Stimulated activated CD4-positive, alpha-beta T cell treated with anti-CD3 and anti-CD28 coated beads, Interleukin-2, amount 100 ng/mL, for 24 hours (primary cell): ENCODE measurements at places on chromosomes 5 and 9.

GRCh38 chr5:115295777-115296123 is 704 bp downstream of the CCDC112 start:
- no peak for DNase-seq

DNA sequence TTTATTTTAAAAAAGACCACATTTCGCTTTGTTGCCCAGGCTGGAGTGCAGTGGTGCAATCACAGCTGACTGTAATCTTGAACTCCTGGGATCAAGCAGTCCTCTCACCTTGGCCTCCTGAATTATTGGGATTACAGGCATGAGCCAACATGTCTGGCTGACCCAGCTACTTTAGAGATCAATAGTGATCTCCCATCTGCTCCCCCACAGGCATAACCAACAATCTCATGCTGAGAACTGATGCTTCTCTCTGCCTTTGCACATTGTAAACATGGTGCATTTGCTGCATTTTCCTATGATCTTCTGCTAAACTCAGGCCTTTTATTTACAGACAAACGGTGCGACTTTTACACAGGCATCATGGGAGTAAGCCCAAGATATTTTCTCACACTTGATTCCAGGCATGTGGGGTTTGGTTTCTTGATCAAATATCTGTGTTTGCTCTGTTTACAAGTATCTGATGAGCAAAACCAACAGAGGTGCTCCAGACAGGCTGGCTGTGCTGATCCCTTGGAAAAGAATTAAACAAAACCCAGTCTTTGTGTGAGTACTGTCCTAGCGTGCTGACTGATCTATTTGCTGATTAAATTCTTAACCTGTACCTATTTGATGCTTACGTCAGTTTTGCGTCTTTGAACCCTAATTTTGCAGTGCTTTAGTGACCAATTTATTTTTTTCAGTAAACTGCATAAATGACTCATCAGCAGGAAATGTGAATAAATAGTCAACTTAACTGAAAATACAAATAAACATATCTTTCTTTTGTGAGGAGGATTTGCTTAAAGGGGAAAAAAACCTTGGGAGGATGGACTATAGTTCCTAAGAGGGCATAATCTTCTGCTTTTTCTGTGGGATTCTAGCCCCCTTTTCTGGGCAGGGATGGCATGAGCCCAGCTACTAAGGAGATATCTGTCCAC is 191.7 kb upstream of the NR3C1 start:
- no peak for DNase-seq

GRCh38 chr5:56251440-56251839 is 18.3 kb upstream of the ANKRD55 start:
- no peak for DNase-seq

DNA sequence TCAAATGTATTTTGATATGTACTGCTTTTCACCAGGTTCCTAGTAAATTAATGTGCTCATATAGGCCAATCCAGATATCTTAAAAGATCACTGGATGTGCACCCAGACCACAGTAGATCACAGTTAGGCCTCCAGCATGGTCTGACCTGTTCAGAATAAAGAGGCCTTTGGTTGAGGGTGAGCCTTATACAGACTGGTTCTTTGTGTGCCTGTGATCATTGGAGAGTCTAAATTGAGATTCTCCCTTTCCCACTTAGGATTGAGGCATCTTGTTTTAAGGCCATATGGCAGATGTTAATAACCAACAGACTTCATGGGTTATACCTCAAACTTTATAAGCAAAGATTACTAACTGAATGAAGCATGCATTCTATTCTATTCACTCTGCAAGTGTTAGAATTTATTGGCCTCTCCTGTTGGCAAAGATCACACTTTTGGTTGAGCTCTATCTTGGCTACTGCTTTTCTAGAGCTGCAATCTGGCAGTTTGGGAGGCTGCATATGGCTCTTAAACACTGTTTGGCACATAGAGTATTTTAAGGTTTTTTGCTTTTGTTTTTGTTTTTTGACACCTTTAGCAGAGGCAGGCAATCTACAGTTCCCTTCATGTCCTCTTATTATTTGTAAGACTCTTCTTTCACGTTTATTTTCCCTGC is 8.5 kb downstream of the CHSY3 start:
- no peak for DNase-seq

DNA sequence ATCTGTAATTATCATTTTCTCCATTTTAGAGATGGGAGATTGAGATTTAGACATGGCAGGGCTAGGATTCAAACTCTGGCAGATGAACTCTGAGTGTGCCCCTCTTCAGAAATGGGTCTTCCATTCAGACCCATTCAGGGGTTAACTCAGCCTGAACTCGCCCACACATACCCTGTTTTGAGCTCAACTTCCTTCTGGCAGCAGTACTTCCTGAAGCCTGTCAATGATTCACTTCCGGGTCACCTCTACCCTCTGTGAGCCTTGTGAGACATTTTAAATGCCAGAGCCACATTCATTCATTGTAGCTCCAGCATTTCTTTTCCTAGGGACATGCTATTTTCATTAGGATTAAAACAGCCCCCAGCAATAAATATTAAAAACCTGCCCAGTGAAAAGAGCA is 209.3 kb upstream of the SLC24A2 start:
- DNase-seq: no peak

GRCh38 chr9:94928691-94929368 is 202.3 kb downstream of the AOPEP start:
- no peak for DNase-seq

DNA sequence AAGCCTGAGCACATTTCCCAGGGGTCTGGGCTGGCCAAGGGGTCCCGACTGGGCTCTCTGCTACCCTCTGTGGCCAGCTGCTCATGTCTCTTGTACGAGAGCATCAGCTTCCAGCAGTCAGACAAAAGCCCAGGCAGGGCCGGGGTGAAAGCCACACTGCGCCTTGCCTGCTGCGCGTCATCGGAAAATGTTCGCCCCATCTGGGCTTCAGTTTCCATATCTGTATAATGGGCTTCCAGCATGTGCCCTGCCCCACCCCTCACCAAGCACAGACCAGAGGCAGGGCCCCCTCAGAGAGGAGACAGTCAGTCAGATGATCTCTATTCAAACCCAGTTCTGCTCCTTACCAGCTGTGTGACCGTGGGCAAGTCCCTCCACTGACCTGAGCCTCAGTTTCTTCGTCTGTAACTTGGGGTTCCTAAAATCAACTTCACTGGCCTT is 8.0 kb upstream of the GRHPR start:
- no peak for DNase-seq

DNA sequence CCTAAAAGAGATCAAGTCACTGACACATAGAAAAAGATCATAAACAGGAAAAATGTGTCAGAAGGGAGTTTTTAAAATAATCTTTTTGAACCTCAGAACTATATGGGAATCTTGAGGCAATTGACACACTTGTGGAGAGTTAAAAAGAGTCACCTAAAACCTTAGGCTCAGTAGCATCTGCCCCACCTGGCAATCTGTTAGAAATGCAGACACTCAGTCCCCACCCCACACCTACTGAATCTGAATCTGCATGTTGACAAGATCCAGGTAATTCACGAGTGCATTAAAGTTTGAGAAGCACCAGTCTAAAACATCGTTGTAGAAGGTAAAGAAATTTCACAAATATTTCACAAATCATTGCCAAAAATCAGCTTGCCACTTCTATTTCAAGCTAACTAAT is 388.3 kb downstream of the NR2F1-AS1 start:
- no peak for DNase-seq

GRCh38 chr9:115157245-115157674 is 39.3 kb upstream of the TNC start:
- DNase-seq: no peak

- DNase-seq: no peak
Measured at GRCh38 chr9:134388289-134388808, 62.1 kb downstream of the RXRA start.

DNA sequence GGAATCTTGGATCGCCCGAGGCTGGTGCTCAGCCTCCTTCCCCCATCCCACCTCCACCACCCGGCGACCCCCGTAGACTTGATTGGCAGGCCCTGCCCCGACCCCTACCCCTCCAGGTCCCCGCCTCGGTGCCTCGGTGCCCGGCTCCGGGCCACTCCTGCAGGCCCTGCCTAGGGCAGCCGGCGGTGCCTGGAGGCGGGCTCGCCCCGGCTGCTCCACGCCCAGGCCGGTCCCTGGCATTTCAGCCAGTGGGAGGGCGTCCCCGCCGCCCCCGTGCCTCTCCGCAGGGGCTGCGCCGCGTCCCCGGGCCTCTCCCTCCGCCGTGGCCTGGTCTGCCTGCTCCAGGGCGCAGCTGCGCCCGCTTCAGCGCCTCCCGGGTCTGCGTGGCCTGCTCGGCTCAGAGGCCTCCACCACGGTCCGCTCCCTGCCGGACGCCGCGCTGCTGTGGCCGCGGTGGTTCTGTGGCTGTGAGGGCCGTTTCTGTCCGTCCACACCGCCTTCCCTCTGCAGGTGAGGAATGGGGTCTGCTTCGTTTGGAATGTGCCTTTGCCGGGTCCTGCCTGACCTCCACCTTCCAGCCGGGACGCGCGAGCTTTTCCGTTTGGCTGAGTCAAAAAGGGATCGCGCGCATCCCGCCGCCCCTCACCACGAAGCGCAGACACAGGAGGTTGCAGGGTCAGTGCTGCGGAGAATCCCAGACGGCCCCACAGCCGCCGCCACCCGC is 48.3 kb upstream of the IRX4 start:
- no peak for DNase-seq

DNA sequence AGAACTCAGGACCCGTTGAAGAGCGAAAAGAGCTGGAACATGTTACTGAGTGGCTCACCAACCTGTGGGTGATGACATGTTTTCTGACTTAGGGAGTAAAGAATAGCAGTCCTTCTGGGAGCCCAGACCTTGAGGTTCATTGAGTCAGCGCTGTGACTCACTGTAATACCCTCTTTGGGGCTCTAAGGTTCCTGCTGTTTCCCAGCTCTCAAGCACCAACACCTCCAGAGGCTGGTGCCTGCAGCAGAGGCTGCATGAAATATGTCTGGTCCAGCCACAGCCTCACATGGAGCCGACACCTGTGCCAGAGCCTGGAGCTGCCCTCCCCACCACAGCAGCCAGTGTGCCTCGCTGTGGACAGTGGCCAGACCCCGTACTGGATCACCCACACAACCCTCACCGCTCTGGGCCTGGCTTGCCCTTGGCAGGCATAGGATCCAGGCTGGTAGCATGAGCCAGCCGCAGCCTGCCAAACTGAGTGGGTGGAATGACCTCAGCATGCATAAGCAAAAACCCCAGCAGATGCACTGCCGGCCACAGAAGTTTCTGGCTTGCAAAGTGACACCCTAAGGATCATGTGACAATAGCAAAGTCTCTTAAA is 143.5 kb upstream of the MRPS30 start:
- DNase-seq: no peak

- DNase-seq: no peak
Measured at GRCh38 chr9:137764171-137764671, 113.4 kb upstream of the CACNA1B start.
